Activated naive CD4-positive, alpha-beta T cell (primary cell): ENCODE measurements at places on chromosomes 7 and 10.

- DNase-seq, result no peak
These were observed 233.4 kb downstream of the ARHGAP12 start for GRCh38 chr10:31694929-31695837.

DNA sequence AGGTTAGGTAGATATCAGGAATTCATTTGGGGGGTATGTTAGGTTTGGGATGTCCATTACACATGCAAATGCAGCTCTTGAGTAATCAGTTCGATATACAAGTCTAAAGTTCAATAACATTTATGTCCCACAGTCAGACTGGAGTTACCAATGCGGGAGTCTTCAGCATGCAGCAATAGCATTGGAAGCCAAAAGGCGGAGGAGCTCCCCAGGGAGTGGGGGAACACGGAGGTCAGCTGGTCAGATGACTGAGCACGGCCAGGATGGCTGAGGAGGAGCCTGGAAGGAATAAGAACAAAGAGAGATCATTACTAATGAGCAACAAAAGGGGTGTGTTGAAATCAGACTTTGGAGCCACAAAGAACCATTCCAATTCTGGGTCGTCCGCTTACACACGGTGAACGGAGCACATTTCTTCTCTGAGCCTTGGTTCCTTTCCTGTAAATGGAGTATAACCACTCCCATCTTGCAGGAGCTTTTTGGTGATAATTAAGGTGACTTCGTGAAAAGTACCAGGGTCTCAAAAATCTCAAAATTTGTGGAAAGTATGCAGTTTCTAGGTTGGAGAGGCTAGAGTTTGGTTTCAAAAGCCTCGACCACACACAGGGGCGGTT is 478 bp upstream of the ZNF22 start:
- no peak for DNase-seq

DNA sequence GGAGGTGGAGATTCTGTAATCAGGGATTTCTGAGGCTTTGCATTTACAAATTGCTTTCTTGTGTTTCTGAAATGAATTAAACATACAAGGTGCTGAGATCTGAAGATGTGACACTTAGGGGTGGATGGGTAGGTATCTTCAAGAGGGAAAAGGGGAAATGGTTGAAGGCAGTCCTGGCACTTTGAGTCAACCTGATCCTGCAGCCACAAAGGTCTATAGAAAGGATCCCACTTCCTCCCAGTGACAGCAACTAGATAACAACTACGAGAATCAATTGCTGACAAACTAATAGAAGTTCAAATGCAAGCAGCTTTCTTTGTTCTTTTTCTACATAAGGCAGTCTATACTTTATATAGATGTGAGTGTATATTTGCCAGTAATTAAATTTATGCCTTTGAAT is 553.3 kb downstream of the MDFIC start:
- no peak for DNase-seq

DNA sequence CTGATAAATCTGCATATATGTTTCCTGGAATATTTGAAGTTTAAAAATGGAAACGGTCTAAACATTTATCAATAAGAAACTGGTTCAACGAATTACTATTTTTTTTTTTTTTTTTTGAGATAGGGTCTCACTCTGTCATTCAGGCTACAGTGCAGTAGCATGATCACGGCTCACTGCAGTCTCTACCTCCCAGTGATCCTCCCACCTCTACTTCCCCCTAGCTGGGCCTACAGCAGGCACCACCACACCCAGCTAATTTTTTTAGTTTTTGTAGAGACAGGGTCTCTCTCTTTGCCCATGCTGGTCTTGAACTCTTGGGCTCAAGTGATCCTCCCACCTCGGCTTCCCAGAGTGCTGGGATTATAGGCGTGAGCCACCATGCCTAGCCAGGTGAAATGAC is 68.3 kb downstream of the UBE2H start:
- DNase-seq, result no peak

GRCh38 chr10:85791818-85792532 is 574.6 kb downstream of the GRID1 start:
- DNase-seq, result no peak

GRCh38 chr10:91200314-91201212 is 19.9 kb upstream of the PCGF5 start:
- DNase-seq, result no peak

- no peak for DNase-seq
These were observed 886.2 kb upstream of the GHITM start for GRCh38 chr10:83253011-83253671.

DNA sequence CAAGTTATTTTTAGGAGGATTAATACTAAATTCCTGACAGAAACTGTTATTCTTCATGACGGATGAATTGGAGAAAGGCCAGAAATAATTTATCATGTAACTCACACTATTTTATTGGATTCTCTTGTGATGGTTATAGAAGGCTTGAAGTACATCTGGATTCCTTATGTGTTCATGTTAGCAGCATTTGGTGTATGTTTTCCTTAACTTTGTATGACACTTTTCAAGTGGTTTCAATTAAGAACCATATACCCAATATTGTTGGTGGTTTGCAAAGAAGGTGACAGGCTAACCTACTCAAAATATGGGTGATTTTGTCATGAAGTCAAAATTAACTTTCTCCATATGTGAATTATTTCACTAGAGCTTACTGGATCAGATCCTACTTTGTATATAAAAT is 532.2 kb upstream of the CNTNAP2 start:
- no peak for DNase-seq

- no peak for DNase-seq
These were observed 26.9 kb downstream of the FKBP6 start for GRCh38 chr7:73354821-73355220.

DNA sequence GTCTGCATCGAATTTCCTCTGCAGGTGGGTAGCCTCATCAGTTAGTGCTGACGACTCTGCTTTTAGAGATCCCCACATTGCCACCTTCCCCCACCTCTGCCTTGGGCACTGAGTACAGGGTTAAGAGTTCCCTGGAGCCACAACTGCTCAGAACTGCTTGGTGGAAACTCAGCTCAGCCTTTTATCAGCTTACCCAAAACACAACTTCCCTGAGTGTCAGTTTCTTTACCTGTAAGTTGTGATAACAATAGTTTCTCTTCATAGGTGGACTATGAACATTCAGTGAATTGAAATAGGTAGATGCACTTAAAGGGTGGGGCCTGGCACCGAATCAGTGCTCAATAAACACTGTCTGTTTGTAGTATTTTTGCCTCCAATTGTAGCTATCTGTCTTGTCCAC is 11.3 kb downstream of the ASB13 start:
- no peak for DNase-seq

- DNase-seq, result no peak
These were observed 136.4 kb upstream of the ASAH2 start for GRCh38 chr10:50387732-50388073.

GRCh38 chr10:15483215-15484075 is 112.4 kb upstream of the FAM171A1 start:
- no peak for DNase-seq

DNA sequence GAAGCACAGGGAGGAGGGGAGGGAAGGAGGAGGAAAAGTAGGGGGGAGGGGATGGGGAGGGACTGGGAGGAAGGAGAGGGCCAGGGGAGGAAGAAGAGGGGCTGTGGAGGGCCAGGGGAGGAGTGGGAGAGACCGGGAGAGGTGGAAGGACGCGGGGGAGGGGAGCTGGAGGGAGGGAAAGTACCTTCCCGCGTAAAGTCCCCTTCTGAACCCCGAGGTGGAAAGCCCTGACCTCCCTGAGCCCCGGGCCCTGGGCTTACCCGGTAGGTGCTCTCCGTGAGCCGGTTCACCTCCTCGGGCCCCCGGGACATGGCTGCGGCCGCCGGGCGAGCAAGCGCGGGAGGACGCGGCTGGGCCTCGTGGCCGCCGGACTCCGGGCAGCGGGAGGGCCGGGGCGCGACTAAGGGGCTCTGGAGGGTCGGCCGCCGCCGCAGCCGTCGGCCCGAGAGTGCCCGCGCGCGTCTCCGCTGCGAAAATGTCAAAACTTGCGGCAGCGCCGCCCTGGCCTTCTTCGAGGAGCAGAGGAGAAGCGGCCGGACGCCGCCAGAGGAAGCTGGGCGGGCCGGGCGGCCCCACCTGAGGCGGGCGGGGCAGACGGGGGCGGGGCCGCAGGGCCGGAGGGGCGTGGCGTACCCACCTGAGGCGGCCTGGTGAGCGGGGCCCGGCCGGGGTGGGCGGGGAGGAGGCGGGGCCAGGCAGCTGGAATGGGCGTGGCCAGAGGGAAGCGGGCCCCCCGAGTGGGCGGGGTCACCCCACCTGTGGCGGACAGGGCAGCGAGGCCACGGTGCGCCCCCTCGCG is at the start of gene BAIAP2L1:
BAIAP2L1 (minus strand) TSS at position 549 of the 799 bp plus-strand sequence; CDS start at position 311, 238 bp downstream.
- DNase-seq, result peak; percentile 29

- no peak for DNase-seq
These were observed 45.9 kb downstream of the DOCK4 start for GRCh38 chr7:112160130-112160770.

DNA sequence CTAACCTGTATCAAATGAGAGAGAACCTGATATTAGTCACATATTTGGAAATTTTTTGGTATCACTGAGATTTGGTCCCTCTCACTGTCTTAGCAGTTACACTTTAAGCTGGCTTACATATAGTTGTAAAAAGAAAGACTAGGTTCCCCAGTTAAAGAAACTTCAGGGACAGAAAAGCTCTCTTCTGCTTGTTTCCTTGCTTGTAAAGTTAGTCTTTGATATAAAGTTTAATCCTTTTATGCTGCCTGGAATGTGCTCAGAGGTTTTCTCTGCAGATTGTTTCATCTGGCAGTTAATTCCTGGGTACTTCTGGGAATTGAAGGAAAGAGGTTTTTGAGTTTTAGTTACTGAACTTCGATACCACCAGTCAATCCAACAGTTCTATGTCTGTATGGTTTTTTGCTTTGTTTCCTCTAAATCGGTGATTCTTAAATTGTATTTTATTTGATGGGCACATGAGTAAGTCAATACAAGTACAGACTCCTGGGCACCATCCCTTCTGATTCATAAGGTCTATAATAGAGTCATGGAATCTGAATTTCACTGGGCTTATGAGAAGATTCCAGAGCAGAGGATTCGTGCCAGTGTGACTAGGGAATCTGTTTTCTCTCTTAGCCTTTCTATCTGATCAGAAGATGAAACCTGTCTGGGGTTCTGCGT is 1080.9 kb upstream of the C7orf33 start:
- DNase-seq, result no peak

- no peak for DNase-seq
These were observed 31.5 kb upstream of the GSAP start for GRCh38 chr7:77447616-77448015.

DNA sequence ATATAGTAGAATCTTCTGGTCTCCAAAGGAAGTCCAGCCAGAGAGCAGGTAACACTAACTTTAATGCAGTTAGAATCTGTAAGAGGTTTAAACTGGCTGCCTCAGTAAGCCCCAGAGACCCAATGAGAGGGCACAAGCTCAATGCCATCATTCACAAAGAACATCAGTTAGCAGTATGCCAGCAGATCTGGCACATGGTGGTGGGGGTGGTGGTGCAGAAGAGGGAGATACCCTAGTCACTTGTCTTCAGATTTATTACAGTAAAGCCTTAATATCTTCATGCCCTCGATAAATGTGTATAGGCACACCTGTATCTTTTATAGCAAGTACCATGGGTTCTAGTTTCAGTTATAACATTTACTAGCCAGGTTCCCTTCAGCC is 86.2 kb downstream of the SORBS1 start:
- no peak for DNase-seq

DNA sequence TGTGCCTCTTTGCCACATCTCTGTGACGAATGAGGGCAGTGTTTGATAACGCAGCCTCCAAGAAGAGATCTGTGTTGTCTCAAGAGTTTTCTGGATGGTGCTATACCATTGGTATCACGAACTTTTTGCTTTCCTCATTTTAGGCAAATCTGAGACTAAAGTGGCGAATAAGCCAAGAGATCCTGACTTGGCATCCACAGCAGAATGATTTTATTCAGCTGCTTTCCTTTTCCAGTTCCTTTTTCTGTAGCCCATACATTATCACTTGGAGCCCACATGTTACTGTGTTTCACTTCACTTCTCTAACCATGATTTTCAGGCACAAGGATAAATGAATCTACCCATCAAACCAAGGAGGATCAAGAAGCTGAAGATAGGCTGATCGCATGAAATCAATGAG is 177.9 kb upstream of the PTN start:
- DNase-seq, result no peak

DNA sequence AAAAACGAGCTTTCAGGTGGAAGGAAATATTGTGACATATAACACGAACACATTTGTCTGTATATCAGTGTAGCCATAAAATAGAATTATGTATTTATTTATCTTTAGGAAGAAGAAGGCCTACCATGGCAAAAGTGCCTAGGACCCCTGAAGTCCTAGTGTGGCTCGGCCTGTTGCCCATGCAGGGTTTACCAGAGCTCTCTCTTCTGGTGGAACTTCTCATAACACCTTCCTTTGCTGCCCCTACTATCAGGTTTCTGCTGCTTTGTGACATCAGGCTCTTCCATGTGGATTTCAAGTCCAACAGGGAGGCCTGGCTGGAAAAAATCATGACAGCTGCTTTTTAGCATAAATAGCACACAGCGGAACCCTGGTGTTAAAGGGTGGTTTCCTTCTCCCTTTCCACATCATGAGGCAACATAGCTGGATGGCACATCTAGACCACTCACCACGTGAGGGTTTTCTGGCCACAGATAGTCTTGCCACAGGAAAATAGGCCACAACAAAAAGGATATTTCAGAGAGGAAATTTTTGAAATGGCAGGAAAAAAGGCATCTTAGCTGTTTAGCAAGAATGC is 44.8 kb upstream of the ADO start:
- DNase-seq, result no peak

- no peak for DNase-seq
These were observed 63.2 kb downstream of the DGKB start for GRCh38 chr7:14839307-14839706.

DNA sequence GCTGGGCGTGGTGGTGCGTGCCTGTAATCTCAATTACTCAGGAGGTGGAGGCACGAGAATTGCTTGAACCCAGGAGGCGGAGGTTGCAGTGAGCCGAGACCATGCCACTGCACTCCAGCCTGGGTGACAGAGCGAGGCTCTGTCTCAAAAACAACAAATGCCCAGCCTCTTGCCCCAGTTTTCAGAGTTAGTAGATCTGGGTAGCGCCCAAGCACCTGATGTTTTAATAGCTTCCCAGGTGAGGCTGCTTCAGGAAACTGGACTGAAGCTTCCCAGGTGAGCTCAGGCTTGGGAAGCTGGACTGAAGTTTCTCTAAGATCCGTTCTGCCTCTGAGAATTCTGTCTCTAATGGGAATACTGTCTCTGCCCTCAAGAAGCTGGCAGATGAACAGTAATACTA is 12.2 kb downstream of the RPS24 start:
- DNase-seq, result no peak

GRCh38 chr10:78718032-78718572 is 350.7 kb upstream of the ZMIZ1 start:
- DNase-seq, result no peak
